ENCODE measurements at places on chromosomes 12 and 14.

DNA sequence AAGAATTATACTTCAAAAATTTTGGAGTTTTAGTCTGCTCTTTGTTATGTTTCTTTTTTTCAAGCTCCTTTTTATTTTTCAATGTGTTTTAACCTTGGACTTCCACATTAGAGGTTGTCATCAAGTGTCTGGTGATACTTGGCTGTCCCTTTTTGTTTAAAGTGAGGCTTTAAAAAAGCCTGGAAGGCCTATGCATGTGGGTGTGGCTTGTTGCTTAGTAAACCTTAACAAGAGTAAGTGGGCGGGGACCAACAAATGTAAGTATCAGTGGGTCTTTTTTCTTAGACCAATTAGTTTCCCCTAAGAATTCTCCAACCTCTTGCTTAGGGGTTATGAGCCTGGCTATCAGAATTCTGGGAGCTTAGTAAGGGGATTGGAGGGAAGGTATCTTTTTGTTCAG is 26.4 kb downstream of the HCFC2 start:
- DNase-seq, result no peak

DNA sequence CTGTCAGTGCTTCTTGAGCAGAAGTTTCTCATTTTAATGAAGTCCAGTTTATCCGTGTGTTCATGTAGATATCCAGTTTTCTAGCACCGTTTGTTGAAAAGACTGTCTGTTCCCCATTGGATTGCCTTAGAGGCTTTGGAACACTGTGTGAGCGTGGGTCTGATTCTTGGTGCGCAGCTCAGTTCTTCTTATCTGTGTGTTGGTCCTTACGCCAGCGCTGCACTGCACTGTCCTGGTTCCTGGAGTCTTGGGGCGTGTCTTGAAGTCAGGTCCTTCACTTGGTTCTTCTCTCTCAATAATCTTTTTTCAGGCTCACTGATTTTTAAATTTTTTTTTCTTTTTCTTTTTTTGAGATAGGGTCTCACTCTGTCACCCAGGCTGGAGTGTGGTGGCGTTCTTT is 25.5 kb downstream of the EP400 start:
- no peak for DNase-seq

GRCh38 chr14:93543766-93544165 is 113.0 kb downstream of the UNC79 start:
- no peak for DNase-seq

DNA sequence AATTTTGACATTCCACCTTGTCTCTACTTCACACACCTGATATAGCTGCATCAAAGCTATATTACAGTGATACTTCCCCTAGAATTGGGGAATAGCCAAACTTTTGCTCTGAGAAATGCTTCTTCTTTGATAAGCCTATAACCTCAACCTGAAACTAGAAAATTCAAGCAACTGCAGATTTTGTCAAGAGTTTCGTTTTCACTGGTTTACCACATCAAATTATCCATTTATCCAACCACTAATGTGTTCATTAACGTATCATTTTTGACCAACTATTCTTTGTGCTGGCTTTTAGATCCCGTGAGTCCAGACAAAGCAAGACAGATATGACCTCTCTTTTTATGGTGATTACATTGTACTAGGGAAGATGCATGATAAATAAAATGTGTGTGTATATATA is 13.5 kb upstream of the TAS2R46 start:
- DNase-seq, result no peak

GRCh38 chr14:98348505-98348904 is 923.5 kb downstream of the BCL11B start:
- DNase-seq, result no peak
